ENCODE measurements at places on chromosomes 6 and 20.

DNA sequence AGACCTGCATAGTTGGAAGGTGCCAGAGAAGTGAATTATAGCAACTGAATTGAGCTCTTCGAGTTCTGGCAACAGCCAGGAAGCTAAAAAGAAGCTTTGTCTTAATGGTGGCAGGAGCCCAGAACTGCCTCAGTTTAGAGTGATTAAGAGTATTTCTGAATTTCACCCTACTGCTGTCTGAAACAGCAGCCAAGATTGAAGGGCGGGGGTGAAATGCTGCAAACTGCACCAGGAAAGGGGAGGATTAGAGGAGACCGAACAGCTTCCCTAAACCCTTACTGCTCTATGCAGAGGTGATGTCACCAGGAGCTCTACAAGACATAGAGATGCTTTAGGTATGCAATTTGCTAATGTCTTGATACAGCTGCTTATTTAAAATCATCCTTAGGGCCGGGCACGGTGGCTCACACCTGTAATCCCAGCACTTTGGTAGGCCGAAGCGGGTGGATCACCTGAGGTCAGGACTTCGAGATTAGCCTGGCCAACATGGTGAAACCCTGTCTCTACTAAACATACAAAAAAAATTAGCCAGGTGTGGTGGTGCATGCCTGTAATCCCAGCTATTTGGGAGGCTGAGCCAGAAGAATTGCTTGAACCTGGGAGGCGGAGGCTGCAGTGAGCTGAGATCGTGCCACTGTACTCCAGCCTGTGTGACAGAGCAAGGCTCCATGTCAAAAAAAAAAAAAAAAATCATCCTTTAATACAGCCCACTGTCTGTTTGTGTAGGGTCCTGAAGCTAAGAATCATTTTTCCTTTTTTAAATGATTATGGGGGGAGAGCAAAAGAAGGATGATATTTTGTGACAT is 91.7 kb upstream of the IYD start:
- DNase-seq: no peak

DNA sequence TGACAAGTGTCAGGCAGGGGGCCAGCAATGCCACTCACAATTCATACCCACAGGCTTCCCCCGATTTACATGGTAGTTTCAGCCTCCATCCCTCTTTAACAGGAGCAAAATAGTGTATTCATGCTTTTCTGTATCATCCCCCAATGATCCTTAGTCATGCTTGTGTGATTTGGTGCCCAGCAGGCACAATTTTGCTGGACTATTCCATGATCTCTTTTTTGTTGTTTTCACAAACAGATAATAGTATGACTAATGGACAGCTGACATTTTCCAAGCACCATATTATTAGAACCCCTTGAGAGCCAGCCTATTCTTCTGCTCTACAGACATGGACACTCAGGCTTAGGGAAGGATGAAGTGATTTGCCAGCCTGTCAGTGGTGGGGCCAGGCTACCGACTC is 128.2 kb upstream of the RIPOR2 start:
- no peak for DNase-seq

GRCh38 chr6:109794201-109794923 is 103.3 kb downstream of the FIG4 start:
- no peak for DNase-seq

GRCh38 chr6:337805-338368 is 45.6 kb downstream of the DUSP22 start:
- DNase-seq: peak; percentile 45

DNA sequence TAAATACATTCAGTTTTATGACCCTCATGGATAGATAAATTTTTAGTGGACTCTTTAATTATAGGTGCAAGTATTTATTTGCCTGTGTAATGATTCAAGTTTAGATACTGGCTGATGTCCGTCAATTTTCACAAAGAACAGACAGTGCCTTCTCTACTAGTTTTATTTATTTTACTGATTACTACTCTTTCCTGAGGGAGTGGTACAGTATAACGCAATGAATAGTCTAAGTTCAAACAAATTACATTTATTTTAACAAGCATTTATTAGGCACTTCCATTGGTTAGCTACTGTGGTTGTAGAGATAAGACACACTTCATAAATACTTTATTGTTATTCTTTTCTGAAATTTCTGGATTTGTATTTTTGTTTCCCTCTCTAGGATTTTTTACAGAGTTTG is 74.3 kb downstream of the ADGRG6 start:
- no peak for DNase-seq

- no peak for DNase-seq
Observed at GRCh38 chr20:61127311-61128039, 124.6 kb upstream of the CDH4 start.

- no peak for DNase-seq
Observed at GRCh38 chr20:8094415-8094818, 37.6 kb upstream of the PLCB1 start.

- no peak for DNase-seq
Observed at GRCh38 chr20:54468082-54468481, 7.3 kb upstream of the DOK5 start.

DNA sequence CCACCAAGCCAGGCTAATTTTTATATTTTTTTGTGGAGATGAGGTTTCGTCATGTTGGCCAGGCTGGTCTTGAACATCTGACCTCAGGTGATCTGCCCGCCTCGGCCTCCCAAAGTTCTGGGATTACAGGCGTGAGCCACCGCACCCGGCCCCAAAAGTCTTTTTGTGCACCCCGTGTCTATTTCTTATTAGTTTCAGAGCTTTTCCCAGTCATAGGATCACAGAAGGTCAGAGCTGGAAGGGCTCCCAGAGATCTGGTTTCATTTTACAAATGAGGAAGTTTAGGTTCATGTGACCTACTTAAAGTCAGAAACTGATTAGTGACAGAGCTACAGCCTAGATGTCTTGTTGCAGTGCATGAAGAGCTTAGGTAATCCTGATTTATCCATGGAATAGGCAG is 1.6 kb upstream of the OGFRL1 start:
- peak; percentile 87 for DNase-seq

DNA sequence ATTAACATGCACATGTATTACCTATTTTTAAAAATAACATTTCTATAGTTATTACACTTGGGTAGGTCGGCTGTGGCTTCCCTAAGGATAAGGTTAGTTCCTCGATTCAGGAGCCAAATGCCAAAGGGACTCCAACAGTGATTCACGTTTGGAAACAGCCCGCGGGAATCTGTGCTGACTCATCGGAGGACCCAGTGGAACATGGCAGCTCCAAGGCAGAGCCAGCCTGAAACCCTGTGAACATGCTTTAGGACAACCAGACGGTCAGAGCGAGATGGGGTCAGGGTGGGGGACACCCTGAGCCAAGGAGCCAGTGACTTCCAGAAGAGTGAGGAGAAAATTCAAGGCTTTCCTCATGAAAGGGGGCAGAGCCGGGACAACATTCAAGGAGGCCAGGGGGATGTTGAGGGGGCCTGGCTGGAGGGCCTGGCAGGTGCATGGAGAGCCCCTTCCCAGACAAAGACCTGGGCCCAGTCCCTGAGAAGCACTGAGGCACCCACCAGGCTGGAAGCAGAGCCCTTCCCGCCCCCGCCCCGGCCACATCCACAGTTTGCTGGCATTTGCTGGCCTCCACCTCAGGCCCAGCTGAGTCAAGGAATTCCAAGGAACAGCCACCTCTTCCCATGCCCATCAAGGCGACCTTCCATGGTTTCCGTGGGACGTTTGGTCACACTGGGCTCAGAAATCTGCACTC is 133.2 kb downstream of the SNX5 start:
- no peak for DNase-seq

DNA sequence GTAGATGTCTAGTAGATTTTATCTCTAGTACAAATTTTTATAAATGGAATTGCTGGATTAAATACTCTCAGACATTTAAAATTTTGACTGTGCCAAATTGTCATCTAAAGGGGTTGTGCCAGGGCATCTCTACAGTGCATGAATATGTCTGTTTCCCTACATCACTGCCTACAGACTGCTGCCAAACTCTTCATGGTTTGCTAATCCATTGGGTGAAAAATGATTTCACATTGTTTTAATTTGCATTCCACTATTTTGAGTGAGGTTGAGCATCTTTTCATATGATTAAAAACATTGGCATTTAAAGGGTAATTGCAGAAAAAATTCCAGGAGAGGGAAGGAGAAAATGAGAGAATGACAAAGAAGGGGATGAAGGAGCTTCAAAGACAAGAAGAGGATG is 267.7 kb upstream of the RNF24 start:
- DNase-seq: no peak

- DNase-seq: no peak
Observed at GRCh38 chr20:7387638-7388193, 552.5 kb downstream of the HAO1 start.

DNA sequence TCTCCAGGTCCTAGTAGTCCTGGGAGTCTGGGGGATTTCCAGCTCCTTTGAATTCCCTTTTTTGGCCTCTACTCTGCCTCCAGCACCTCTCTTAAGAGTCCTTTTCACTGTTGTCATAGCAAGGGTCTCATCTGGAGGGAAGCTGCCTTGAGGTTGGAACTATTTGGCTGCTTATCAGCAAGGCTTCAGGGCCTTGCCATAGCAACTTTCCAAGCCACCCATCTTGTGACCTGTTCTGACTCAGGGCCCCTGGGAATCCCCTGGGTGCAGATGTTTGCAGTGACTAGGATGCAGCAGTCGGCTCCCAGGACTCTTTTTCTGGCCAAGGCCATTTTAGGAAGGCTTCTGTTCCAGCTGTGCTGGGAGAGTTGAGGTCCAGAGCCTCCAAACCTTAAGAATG is 12.4 kb downstream of the PKIG start:
- DNase-seq: peak; percentile 51

DNA sequence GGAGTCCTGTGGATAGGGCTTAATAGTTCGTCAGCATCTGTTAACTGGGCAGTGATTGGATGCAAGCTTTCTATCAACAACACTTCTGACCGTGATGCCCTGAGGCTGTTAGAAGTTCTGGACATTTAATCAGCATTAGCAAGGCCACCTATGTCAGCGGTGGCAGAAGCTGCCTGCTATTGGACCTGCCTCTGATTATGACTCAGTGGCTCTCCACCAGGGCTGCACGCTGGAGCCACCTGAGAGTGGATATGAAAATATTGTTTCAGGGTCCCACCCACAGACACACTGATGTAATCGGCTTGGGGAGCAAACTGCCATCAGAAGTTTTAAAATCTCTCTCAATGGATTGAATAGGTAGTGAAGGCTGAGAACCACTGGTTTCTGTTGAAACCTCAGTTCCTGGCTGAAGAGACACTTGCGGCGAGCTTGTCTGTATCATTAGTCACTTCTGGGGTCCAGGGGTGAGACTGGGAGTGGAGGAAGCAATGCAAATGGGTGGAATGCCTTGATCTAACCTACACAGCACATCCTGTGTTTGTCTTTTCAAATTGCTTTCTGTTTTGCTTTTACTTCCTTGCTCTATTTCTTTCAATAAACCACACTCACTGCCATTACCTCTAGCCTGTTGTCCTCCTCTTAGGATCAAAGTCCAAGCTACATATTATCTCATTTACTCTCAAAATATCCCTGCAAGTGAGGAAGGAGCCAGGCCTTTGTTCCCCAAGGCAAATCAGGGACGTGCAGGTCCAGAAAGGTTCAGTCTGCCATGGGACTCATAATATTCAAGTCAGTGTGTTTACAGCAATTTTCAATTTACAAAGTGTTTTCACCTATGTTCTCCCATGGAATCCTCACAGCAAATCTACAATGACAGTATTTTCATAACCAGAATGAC is 4.2 kb downstream of the CLIC5 start:
- DNase-seq: no peak

DNA sequence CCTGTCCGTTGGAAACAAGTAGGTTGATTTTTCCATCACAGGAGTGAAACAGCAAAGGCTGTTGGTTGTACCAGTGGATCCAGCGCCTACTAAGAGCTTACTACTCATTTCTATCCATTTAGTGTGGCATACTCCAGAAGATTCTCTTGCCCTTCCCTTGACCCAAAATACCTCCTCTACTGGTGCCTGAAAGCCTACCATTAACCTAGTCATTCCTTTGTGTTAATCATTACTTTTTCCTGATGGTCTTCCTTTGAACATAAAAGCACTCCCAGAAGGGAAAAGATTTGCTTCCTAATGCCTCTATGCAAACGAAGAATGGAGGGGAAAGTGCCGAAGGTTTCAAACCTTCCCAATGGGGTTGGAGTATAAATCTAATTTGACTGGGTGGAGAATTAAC is 123.3 kb downstream of the QRSL1 start:
- DNase-seq: no peak

DNA sequence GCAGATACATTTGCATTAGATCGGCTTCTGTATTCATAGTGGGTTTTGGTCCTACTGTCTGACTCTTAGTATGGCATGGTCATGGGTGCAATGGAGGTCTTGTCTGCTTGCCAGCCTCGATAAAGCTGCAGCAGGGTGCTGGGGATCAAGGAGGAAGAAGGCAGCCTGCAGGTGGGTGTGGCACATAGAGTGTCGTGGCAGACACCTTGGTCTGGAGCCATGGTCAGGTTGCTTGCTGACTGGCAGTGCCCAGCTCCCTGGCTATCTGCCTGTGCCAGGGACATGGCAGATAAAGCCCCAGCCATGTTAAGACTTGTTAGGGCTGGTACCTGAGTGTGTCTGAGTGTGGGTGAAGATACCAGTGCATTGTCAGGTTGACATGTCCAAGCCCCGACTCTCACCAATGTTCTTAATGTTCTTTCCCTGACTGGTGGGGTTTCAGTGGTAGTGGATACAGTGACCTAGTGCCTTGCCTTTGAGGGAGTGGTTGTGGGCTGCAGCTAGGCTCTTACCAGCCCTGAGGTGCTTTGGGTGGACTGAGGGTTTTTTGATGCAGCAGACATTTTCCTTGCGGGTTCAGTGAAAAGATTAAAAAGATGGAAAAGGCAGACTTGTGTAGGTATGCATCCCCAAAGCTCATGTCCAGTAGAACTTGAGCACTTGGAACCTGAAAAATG is 1.8 kb downstream of the FAM83D start:
- DNase-seq: no peak

GRCh38 chr6:130118236-130118635 is 99.9 kb downstream of the L3MBTL3 start:
- DNase-seq: no peak

DNA sequence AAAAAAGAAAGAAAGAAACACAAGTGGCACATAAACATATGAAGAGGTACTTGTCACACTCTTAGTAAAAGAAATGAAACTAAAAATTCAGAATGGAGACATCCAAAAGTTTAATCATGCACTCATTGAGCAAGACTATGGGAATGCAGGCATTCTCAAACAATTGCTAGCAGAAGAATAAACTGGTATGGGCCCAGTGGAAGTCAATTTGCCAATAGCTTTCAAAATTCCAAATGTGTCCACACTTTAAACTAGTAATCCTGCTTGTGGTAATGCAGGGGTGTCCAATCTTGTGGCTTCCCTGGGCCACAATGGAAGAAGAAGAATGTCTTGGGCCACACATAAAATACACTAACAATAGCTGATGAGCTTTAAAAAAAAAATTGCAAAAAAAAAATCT is 97.4 kb downstream of the EPB41L2 start:
- DNase-seq: peak; percentile 28

GRCh38 chr6:139219746-139220145 is 72.1 kb downstream of the TXLNB start:
- DNase-seq: no peak
